M059J (cell line): ENCODE measurements at places on chromosomes 6 and 20. TPM values are rescaled to one million over a fixed set of nuclear protein-coding genes. Genes with fewer than 3 reads are reported as not detected.

GRCh38 chr20:40307997-40308396, 381.0 kb downstream of the MAFB start:
- DNase-seq, result no peak

GRCh38 chr6:73421534-73421933, 26.9 kb downstream of the DDX43 start:
- no peak for DNase-seq

GRCh38 chr6:6210994-6211393, 109.5 kb downstream of the F13A1 start:
- no peak for DNase-seq

Gene IL17F
- total RNA-seq, result not detected in 2 replicates

DNA sequence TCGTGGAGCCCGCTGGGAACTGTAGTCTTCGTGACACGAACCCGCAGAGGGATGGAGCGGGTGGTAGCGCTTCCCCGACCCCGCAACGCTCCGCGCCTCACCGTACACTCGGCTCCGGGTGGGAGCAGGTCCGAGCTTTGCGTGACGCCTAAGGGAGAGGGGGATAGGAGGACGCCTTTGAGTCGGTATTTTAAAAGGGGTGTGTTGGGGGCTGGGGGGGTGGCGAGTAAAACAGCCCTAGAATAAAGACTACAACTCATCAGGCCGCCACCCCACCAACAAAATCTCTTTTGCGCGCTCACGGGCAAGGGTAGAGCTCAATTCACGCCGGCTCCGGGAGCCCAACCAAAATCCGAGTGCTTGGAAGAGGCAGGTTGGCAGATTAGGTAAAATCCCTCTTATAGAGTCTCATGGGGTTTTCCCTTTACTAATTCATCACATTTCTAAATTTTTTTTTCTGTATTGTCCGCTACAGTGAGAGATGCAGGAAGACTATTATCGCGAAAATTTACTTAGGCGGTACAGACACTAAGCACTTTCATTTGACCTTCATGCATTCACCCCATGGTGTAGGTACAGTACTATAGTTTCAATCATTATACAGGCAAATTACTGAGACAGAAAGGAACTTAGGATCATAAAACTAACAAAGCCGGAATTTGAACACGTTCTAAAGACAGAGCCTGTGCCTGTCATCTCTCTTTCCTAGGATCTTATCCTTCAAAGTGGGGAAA, 706 bp upstream of the SNX14 start:
- peak; percentile 65 for DNase-seq

Gene LINC00237
- total RNA-seq, result not detected in 2 replicates

DNA sequence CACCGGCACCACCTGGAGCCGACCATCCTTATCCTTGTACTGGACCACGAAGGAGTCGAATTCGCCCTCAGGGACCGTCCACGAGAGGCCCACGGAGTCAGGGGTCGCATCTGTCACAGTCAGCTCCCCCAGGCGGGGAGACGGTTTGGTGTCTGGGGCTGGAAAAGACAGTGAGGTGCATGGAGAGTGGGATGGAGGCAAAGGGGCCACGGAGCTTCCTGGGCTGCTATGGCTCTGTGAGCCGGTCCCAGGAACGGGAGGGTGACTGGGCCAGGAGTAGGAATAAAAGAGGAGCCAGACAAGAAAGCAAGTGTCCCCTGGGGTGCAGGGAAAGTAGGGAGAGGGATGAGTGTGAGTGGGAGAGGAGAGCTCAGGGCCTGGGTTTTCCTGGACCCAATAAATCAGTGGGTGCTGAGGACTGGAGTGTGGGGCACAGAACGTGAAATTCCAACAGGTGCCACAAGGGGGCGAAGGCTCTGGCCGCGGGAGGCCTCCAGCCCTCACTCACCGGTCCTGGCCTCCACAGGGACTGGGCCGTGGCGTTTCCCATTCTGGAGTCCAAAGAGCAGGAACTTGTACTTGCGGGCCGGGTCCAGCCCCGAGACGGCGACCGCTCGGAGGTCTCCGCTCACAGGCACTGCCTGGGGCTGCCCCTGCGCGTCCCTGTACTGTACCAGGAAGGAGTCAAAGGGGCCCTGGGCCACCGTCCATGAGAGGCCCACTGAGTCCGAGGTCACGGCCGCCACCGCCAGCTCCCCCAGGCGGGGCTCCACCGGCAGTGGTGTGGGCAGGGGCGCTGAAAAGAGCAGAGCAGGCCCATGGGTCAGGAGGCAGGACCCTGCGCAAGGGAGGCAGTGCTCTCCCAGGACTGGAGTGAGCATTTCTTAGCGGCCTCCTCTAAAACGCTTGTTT, 9.9 kb downstream of the CYP21A2 start:
- peak; percentile 62 for DNase-seq

DNA sequence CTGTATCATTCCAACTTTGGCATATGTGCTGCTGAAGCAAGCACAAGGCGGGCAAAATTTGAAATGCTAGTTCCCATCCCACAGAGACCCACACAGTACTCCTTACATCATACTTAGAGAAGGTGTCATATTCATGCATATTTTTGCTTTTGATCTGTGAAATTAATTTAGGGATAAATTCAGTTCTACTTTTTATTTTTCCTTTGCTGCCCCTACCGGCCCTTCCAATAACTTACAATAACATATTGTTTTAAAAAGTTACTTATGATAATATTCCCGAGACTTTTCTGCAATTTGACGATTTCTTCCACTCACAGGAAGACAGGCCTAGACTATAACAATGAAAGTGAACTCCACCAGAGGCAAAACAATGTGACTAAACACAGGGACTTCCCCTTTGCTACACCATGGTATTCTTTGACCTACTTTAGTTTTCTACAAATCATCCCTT, 35.0 kb downstream of the SESN1 start:
- DNase-seq, result peak; percentile 22
